NCI-H2081 treated with DMSO at 0.1 percent for 48 hours (cell line): ENCODE measurements at places on chromosomes 5 and 9.

DNA sequence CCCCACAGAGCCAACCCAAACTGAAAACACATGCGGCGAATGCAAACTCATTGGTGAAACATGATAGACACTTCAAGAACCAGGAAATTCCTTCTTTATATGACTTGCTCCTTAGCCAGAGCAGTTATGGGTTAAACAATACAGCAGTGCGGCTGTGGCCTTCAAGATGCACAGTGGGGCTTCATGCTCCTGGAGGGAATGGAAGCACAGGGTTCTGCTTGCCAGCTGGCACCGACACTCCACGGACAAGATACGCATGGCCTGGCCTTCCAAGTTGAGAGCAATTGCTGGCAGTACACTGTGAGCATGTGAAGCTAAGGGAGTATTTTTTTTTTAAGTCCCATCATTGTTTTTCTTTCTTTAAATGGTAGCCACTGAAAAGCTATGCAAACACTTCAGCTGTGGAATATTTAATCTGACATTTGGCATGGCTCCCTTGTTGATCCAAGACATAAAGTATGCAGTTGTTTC is 451.6 kb upstream of the CD180 start:
- no peak for DNase-seq

GRCh38 chr5:115636008-115636407 is 10.2 kb upstream of the TMED7 start:
- DNase-seq: no peak

DNA sequence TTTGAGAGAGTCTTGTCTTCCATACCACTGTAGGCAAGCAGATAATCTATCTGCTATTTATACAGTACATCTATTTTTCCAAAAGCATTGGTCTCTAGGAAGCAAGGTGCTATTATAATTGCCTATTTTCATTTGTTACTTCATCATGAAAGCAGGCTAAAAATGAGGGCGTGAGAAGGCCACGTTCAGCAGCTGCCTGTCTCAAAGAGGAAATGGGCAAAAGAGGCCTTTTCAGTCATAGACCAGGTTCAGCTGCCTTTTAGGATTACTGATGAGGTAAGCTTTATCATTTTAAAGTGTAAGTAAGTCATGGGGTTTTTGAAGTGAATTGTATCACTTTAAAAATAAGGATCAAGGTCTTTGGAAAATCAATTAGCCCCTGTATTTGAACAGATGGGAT is 1091.1 kb upstream of the DMAC1 start:
- DNase-seq: no peak

- DNase-seq: no peak
Observed at GRCh38 chr5:131491749-131492148, 143.3 kb downstream of the RAPGEF6 start.

- DNase-seq: no peak
Observed at GRCh38 chr9:727767-728166, 113.7 kb upstream of the DMRT1 start.

- DNase-seq: no peak
Observed at GRCh38 chr9:69980041-69980440, 63.6 kb upstream of the MAMDC2 start.

GRCh38 chr5:56313596-56313995 is 80.5 kb upstream of the ANKRD55 start:
- no peak for DNase-seq

- no peak for DNase-seq
Observed at GRCh38 chr5:14928661-14929060, 57.1 kb upstream of the ANKH start.

- DNase-seq: no peak
Observed at GRCh38 chr9:21856301-21857094, 54.1 kb downstream of the MTAP start.

- DNase-seq: no peak
Observed at GRCh38 chr5:82858151-82859025, 218.8 kb downstream of the TMEM167A start.

DNA sequence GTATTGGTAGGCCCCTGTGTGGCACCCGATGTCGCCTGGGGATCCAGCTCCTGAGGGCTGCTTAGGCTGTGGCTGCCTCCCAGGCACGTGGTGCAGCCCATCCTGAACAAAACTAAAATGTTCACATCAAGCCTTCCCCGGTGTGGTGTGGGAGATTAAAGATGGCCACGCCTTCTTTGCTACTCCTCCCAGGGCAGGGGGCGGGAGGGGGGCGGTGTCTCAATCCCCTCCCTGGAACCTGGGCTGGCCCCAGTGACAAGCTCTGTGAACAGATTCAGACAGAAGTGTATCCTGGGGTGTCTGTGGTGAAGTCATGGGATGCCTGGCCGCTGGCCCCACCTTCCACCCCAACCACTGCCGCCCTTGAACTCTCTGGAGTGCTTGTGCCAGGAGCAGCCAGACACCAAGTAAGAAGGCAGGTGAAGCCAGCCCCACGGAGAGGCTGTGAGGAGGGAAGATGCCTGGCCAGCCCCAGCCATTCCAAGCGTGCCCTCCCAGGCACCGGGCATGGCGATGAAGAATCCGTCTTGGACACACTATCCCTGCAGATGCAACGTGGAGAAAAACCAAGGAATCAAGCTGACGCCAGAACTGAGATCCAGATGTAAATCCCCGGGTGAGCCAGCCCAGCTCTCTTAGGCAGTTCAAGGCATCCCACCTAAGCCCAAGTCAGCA is 75.8 kb downstream of the AK8 start:
- no peak for DNase-seq

GRCh38 chr5:44952376-44952775 is 143.6 kb downstream of the MRPS30 start:
- DNase-seq: peak; percentile 44

GRCh38 chr5:127392762-127393161 is 102.2 kb downstream of the MEGF10 start:
- DNase-seq: no peak

- no peak for DNase-seq
Observed at GRCh38 chr5:55278778-55279177, 28.7 kb downstream of the DHX29 start.

GRCh38 chr9:120324996-120325642 is 254.8 kb downstream of the CDK5RAP2 start:
- DNase-seq: no peak

GRCh38 chr5:66840511-66841013 is 244.4 kb downstream of the MAST4 start:
- no peak for DNase-seq

DNA sequence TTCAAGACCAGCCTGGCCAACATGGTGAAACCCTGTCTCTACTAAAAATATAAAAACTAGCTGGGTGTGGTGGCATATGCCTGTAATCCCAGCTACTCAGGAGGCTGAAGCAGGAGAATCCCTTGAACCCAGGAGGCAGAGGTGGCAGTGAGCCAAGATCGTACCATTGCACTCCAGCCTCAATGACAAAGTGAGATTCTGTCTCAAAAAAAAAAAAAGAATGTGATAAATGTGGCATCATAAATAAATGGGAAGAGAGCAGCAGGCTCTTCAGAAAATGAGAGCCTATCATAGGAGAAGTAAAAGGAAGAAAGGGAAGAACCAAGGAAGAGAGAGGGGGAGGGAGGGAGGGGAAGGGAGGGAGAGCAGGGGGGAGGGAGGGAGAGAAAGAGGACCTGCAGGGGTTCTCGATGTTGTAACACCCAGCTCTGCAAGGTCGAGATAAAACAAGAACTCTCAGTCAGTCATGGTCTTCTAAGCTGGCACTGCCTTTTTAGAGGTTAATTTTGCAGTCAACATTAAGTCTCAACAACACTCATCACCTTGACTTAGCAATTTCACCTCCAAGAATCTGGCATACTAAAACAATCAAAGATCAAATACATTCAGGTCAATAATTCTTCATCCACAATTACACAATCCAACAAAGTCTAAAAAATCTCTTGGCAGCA is 68.7 kb upstream of the SIMC1 start:
- DNase-seq: no peak

- DNase-seq: no peak
Observed at GRCh38 chr5:64690417-64691151, at the start of gene SHISAL2B. Gene SHISAL2B, plus strand, starts transcription at chr5:64690503. Its CDS starts 121 bp downstream, at chr5:64690624.

GRCh38 chr5:17364987-17365810 is 132.8 kb upstream of the TAF11L2 start:
- no peak for DNase-seq

GRCh38 chr9:103287361-103287760 is 292.2 kb downstream of the CYLC2 start:
- DNase-seq: no peak

DNA sequence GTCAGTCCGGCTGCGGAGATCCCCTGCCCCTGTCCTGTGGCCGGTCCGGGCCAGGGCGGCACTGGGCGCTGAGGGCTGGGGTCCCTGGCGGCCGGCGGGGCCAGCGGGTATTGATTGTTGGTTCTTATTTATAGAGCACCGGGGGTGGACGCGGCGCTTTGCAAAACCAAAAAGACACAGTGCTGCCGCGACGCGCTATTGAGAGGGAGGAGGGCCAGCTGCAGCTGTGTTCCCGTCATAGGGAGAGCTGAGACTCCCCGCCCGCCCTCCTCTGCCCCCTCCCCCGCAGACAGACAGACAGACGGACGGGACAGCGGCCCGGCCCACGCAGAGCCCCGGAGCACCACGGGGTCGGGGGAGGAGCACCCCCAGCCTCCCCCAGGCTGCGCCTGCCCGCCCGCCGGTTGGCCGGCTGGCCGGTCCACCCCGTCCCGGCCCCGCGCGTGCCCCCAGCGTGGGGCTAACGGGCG is 2.5 kb downstream of the LRRC26 start:
- no peak for DNase-seq

GRCh38 chr5:72366324-72366976 is 46.3 kb downstream of the PTCD2 start:
- peak; percentile 2 for DNase-seq

GRCh38 chr5:94388773-94389514 is 229.5 kb downstream of the KIAA0825 start:
- DNase-seq: no peak

GRCh38 chr5:652773-653350 is 40.3 kb downstream of the TPPP start:
- peak; percentile 48 for DNase-seq

GRCh38 chr5:22249209-22249729 is 603.9 kb downstream of the CDH12 start:
- DNase-seq: no peak

GRCh38 chr9:110025551-110026170 is 182.3 kb downstream of the C9orf152 start:
- no peak for DNase-seq

GRCh38 chr9:69130456-69131441 is 43.3 kb upstream of the TJP2 start:
- DNase-seq: no peak

GRCh38 chr9:121399126-121399882 is 29.3 kb upstream of the STOM start:
- DNase-seq: no peak

DNA sequence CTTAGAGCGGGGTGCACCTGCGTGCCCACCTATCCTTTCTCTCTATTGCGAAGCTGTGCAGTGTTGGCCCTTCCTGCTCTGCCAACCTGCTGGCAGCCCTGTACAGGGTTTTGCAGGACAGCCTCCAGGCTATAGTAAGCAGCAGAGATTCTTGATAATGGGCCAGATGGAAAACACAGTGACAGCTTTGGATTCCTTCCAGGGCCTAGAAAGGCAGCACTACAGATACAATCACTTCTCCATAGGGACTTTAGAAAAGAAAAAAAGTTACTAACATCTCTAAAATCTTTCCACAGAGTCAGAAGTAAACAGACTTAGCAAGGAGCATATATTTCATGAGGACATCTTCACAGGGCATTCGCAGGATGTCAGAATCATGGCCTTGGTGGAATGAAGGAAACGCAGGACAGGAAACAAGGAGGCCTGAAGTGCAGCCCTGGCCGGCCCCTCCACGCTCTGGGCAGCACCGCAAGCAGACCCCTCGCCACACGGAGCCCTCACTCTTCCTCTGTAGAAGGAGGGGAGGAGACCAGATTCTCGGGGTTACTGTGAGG is 172.1 kb upstream of the GAS1 start:
- no peak for DNase-seq

DNA sequence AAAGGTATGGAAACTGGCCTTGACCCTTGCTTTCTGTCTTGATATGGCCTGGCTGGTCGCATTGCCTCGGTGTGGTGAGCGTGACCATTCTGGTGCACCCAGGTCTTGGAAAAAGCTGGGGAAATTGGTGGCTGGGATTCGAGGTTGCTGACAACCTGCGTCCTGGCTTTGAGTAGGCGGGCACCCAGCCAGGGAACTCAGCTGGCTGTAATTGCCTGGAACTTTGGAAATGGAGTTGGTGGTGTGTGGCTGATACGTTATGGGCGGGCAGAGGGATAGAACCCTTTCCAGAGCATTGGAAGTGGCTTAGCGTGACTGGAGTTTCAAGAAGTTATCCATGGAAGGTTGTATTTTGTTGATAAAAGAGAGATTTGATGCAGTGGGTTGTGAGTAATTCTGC is 35.2 kb downstream of the KCNMB1 start:
- DNase-seq: no peak

DNA sequence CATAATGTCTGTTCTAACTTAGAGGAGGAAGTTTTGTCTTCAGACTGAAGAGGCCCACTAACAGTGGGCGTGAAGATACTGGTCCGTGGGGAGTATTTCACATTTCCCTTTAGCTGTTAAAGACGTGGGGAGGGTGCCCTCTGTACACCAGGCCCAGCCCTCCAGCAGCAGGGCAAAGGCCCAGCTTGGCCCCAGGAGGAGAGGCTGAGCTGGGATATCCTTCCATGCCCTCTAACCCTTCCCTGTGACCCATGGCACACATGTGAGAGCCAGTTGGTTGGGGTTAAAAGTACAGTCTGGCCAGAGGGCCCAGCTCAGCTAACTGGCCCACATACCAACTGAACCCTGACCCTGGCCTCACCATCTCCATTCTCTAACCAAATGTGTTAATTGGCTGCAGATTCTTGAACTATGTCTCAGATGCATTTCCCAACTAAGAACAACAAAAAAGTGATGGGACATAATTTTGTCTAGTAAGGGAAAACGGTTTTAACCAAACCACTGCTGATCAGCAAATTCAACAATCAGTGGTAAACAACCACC is 74.4 kb downstream of the LHFPL2 start:
- no peak for DNase-seq

DNA sequence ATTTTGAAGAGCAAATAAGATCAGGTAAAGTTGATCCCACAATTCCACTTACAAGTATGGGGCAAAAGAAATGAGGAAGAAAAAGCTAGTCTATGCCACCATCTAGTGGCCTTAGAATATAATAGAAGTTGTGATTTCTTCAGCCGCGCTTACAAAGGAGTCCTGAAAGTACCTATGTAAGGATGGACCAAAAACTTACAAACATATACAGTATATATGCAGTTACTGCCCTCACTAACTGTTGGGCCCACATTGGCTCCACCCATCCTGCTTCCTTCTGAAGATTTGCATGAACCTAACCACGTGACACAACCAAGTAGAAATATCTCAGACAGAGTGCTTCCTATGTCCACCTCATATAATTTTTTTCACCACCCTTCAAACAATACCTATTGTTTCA is 11.7 kb upstream of the OR13D1 start:
- DNase-seq: peak; percentile 18

DNA sequence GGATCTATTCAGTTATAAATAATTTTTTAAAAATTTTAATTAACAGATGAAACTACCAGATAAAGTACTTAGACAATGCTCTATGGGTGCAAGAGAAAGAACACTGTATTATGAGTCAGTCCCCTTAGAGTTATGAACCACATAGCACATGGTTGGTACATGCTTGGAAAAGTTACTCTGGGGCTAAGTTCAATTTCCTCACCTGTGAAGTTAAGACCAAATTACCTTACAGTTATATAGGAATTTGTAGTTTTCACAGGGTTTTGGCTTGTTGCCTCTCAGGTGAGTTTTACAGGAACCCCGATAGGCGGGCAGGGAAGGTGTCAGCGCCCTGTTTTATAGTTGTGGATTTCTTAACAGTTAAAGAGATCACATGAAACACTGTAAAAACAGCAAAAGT is 1.2 kb downstream of the PANK3 start:
- no peak for DNase-seq
